Activated naive CD4-positive, alpha-beta T cell treated with anti-CD3 and anti-CD28 coated beads, Interleukin-2, amount 50 U/mL, for 72 hours (primary cell): ENCODE measurements at places on chromosomes 1 and 21. TPM values are rescaled to one million over a fixed set of nuclear protein-coding genes. Genes with fewer than 3 reads are reported as not detected.

DNA sequence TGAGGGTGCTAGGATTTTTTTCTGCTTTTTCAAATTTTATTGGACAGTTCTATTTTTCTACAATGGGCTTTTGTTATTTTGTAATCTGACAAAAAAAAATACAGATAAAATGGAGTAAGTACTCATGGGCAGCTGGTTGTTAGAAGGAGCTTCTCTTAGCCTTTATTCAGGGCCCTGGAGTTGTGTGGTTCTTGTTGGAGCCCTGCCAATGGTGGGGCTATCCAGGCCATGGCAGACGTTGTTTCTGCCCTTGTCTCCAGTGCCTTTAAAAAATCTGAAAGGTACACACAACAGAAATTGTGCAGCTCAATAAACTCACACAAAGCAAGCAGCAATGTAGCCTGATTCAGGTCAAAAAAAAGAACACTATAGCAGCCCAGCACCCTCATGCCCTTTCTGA lies 153.5 kb upstream of the GALNT2 start:
- no peak for DNase-seq

DNA sequence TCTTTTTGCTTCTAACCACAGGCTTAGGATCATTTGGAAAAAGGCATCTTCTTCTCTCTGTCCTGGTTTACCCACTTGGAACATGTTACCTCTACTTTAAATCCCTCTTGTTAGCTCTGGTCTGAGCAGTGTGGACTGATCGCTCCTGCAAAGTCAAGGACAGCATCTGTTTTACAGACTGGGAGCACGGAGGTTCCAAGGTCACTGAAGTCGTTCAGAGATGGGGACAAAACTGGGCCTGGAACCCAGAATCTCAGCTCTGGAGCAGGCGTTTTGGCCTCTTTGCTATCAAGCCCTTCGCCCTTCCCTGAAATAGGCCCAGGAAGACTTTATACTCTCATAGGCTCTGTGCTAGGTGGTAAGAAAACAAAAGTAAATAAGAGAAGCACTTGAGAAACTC lies 11.3 kb upstream of the MUTYH start:
- DNase-seq: no peak

- no peak for DNase-seq
These were observed 133.5 kb downstream of the CLIC6 start for GRCh38 chr21:34802180-34802899.

GRCh38 chr1:225746361-225747179 lies 31.1 kb upstream of the SRP9 start:
- DNase-seq: no peak

DNA sequence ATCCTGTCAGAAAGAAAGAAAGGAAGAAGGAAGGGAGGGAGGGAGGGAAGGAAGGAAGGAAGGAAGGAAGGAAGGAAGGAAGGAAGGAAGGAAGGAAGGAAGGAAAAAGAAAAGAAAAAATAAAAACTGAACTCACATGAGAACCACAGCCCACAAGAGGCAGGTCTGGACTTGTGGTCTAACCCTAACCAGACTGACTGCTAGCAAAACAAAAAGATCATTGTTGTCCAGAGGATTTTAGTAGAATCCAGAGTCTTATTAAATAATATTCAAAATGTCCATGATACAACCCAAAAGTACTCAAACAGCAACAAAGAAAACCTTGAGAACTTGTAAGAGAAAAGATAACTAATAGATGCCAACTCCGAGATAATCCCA lies 4.7 kb upstream of the ITGB2 start:
- no peak for DNase-seq

DNA sequence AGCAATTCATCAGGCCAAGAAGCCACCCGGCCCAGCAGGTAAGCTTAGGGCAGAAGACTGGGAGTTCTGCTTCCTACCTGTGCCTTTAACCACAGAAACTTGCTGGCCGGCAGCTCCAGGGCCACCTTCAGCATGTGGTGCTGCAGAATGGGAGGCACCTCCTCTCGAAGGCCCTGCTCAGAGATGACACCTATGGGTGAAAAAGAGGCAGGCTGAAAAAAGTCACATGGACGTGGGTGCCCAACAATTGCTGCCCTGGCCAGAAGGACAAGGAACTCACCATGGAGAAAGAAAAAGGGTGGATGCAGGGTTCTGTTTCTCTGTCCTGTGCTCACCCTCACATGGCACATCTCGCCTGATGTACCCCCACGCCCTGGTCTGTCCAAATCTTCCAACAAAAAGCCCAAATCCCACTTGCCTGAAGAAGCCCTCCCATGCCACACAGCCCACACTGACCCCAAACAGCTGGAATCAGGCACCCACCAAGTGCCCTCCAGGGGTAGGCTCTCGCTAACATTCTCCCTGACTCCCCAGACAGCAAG lies 33.0 kb downstream of the URB1 start:
- no peak for DNase-seq

DNA sequence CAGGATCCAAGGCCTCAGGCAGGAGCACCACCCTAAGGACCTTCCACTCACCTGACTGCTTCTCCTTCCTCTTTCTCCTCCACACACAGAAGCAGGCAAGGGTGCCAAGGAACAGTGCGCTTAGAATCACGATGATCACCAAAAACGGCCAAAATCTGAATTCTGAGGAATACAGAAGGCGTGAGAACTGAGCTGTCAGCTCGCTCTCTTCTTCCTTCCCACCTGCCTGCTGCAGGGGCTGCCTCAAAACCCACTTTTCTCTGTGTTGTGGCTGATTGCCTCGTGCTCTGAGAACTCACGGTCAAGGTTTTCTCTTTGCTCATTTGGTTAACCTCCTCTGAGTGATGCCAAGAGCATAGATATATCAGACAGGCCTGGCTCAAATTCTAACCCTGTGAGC lies 23.8 kb downstream of the CD244 start:
- DNase-seq: no peak

Gene TDRD5
- total RNA-seq: not detected

Gene RIIAD1
- not detected for total RNA-seq
